COR-L47 (cell line): ENCODE measurements at places on chromosomes 11 and 22.

- DNase-seq: no peak
These were observed 1167.7 kb downstream of the LRRC4C start for GRCh38 chr11:40291741-40292140.

GRCh38 chr22:28241656-28242290 is 322.7 kb upstream of the PITPNB start:
- DNase-seq: no peak

DNA sequence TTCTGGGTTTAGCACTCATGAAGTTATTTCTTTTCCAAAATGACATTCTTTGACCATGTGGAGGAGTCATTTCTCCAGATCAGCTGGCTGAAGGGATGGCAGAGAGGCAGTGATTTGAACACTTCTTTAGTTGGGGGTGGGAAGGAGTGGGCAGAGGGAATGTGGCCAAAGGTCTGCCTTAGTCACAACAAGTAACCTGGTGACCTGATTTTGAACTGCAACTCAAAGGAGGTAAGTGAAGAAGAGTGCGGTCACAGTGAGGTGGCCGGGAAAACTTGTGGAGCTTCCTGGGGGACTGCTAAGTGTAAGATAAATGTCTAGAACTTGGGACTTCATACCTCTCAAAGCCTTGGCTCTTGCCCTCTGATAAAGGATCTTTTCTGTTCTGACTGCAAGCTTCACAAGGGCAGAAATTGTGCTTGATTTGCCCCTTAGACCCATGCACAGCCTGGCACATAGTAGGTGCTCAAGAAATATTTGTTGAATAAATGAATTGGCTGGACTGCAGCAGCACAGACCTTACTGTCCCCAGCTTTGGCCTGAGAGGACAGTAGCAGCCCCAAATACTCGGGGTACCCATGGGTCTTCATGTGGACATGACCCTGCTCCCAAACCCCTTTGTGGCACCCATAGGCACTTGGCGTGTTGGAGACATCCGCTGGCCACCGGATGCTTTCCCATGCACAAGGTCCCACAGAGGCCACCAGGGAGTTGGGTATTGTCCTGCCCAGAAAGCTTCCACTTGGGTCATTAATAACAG is 99.0 kb upstream of the ALX4 start:
- DNase-seq: no peak

- no peak for DNase-seq
These were observed 86.6 kb downstream of the FBXO7 start for GRCh38 chr22:32561163-32561562.

- DNase-seq: no peak
These were observed 7.2 kb downstream of the KCTD14 start for GRCh38 chr11:78015878-78016277.

DNA sequence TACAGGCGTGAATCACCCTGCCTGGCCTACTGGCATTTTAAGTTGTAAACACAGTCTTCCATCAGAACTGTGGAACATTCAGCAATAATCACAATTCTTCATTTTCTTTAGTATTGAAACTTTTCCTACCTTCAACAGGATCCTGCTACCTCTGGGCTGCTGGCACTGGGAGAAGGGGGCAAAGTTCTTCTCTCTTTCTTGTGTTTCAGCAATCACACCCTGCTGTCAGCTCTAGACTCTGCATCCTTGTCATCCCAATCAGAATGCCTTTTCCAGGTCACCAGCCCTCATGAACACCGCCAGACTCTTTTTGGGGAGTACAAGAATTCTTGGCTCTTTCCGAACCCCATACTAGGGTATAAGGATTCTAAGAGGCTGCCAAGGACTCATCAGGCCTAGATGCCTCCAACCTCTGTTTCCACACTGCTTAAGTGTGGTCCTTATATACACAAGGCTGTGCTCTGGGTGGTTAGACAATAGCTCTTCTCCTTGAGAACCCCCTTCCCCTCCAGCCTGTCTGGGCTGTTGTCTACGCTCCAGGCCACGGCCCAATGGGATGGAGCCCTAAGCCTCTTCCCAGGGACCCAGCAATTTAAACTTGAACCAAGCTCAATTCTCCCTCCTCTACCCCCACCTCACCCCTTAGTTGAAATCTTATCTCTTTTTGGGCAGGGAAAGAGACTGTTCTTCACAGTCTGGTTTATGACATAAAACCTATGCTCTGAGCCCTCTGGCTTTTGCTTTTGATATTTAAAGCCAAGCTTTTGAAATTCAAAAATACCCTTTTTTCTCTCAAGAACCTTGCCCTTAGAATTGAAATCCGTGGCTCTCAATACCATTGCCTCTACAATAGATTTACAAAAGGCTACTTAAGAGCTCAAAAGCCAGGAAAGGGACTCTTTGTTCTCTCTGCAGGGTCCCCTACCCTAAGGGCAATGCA is 327.4 kb downstream of the BUD13 start:
- no peak for DNase-seq

DNA sequence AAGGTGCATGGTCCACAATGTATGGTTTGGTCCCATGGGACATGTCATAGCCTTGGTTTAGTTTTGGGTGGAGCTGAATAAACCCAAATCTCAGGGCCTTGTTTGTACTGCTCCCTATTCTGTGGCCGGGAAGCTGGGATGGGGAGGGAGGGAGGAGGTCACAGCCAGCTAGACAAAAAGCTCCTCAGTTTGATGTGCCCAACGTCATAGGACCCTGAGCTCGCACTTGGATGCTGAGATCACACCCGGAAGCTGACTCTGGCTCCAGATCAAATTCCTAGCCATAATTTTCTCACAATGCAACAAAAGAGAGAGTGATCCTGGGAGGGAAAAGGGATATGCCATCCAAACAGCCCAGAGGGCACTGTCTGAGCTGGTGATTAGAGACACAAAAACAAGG is 1.5 kb downstream of the HSPB2 start:
- DNase-seq: no peak

DNA sequence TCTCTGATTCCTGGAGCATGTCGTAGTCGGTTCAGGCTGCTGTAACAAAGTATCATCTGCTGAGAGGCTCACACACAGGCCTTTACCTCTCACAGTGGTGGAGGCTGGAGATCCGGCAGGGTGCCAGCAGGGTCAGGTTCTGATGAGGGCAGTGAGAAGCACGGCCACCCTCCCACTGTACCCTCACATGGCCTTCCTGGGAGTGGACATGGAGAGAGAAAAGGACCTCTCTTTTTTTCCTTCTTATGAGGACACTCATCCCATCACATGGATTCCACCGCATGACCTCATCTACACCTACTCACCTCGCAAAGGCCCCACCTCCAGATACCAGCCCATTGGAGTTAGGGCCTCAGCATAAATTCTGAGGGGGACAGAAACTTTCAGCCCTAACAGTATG is 99.5 kb downstream of the BCR start:
- no peak for DNase-seq

GRCh38 chr11:118149493-118149892 is 3.1 kb downstream of the SCN4B start:
- no peak for DNase-seq

- DNase-seq: peak; percentile 62
These were observed 31.9 kb downstream of the FBLN1 start for GRCh38 chr22:45534339-45535192.

- no peak for DNase-seq
These were observed 1.7 kb upstream of the ABTB2 start for GRCh38 chr11:34359548-34359891.

DNA sequence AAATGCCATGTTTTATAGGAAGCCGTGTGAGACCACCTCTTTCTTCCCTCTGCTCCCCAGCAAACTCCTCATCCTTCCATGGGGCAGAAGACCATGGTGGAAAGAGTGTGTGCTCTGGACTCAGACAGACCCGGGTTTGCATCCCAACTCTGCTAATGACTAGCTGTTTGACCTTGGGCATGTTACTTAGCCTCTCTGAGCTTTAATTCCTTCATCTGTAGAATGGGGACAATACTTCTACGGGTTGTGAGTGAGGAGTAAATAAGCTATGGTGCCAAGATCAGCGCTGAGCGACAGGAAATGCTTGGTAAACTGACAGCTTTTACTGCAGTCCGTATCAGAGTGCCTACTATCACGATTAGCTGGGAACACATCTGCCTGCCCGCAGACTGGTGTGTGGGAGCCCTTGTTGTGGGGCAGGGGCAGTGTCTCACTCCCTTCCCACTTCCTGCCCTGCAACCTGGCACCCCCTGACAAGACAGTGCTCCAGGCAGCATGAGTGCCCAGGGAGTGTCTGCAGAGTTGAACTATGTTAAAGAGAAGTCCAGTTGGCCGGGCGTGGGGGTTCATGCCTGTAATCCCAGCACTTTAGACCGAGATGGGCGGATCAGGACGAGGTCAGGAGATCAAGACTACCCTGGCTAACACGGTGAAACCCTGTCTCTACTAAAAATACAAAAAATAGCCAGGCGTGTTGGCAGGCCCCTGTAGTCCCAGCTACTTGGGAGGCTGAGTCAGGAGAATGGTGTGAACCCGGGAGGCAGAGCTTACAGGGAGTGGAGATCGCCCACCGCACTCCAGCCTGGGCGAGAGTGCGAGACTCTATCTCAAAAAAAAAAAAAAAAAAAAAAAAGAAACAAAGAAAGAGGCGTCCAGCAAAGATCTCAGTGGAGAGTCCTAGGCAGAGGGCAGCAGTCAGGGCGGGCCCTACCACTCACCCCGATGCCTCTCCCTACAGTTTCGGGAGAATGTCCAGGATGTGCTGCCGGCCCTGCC is 2.2 kb downstream of the SEC14L2 start:
- DNase-seq: no peak

DNA sequence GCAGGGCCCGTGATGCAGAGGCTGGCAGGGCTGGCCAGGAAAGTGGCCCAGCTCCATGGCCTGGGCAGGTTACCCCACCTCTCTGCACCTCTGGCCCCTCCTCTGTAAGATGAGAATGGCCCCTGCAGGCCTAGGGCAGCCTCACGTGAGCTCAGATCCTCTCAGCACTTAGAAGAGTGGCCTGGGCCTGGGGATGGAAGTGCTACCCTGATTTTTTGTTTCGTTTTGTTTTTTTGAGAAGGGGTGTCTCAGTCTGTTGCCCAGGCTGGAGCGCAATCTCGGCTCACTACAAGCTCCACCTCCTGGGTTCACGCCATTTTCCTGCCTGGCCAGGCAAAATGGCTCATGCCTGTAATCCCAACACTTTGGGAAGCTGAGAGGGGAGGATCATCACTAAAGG is 982 bp downstream of the APOBEC3H start:
- no peak for DNase-seq

DNA sequence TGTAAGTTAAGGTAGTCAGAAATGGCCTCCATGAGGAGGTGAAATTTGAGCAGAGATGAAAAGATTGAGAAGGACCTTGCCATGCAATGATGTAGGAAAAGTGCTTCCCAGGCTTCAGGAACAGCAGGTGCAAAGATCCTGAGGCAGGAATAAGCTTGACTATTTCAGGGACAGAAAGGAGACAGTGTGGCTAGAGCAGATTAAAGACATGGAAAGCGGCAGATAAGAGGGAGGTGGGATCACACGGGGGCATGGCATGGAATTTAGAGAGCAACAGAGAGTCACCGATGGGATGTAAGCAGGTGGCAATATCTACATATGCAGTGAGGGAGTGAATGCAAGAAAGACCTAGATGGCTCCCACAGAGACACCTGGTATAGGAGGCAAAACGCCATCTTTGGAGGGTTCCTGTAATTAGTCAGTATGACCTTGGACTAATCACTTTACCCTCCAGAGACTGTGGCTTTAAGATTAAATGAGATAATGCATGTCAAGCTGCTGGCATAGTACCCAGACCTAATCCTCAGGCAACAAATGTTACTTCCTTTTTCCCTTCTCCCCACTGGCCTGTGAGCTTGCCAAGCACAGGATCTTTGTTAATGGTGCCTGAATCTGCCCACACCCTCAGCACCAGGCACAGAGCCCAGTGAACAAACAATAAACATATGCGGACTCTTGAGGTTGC is 24.6 kb upstream of the ACER3 start:
- DNase-seq: peak; percentile 70
